CD4-positive, alpha-beta T cell (primary cell): ENCODE measurements at places on chromosomes 3 and 15. TPM values are rescaled to one million over a fixed set of nuclear protein-coding genes. Genes with fewer than 3 reads are reported as not detected.

CEP70 gene
- total RNA-seq = 23.0 TPM

NBEAL2 gene
- 170 TPM for total RNA-seq

SPATA12 gene
- total RNA-seq = not detected

CPN2 gene
- total RNA-seq = not detected

PARP15 gene
- 41.8 TPM for total RNA-seq

ITGB5 gene
- total RNA-seq = 0.47 TPM

GRCh38 chr3:128345196-128345595 is 121.5 kb downstream of the DNAJB8 start:
- H3K4me3 ChIP-seq = no peak overlapping the region
- DNase-seq = no peak
- H3K27ac ChIP-seq = no peak overlapping the region

DNA sequence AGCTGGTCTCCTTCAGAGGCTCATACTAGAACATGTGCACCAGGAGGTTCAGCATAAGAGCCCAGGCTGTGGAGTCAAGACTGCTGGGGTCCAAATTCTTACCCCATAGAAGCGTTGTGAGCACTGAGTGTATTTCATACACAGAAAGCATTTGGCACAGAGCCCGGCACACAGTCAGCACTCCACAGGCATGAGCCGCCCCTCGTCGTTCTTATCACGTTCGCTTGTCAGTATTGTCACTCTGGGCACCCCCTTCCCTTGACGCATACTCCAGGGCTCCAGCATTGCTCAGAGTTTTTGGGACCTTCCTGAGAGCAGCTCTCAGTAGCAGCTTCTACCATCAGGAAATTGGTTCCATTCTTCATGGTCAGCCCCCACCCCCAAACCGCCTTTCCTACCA is 25.2 kb downstream of the CORO2B start:
- no peak overlapping the region for H3K4me3 ChIP-seq
- DNase-seq = no peak

DNA sequence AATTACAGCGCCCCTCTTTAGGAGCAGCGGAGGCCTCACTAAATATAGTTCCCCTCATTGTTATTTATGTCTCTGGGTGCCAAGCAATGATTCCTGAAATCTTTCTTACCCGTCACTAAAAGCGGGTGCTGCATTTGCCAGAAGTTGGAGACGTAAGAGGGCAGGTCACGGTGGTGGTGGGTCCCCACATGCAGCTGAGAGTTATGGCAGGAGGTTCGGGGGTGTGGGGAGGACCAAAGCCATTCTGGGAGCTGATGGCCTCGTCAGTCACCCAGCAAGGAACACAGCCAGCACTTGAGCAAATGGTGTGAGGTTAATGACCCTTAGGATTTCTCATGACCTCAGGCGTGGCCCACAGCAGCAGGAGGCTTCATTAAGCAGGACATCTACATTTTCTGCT is 129.2 kb downstream of the RAB11A start:
- no peak overlapping the region for H3K27ac ChIP-seq
- no peaks in the 10 kb centered on the region for H3K36me3 ChIP-seq
- H3K4me1 ChIP-seq = no peaks in the 10 kb centered on the region
- H3K4me3 ChIP-seq = no peak overlapping the region

GRCh38 chr15:58432401-58432800 is 610 bp downstream of the LIPC start:
- no peak for DNase-seq
- H3K4me1 ChIP-seq = no peaks in the 10 kb centered on the region
- no peaks in the 10 kb centered on the region for H3K27me3 ChIP-seq

GRCh38 chr3:121819236-121819635 is 15.6 kb downstream of the IQCB1 start:
- peaks cover 67% of the 10 kb centered on the region for H3K36me3 ChIP-seq
- H3K4me3 ChIP-seq = no peak overlapping the region
- no peaks in the 10 kb centered on the region for H3K4me1 ChIP-seq

DNA sequence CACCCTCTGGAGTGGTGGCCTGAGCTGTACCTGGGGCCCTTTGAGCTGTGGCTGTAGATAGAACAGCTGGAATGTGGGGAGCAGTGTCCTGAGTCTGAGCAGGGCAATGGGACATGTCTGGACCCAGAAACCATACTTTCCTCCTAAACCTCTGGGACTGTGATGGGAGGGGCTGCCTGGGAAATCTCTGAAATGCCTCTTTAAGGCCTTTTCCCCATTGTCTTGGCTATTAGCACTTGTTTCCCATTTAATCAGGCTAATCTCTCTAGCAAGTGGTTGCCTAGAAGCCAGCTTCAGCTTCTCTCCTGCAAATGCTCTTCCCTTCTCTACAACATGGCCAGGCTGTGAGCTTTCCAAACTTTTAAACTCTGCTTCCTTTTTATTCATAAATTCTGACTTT is 58.5 kb upstream of the SPATA16 start:
- no peaks in the 10 kb centered on the region for H3K4me1 ChIP-seq
- H3K27me3 ChIP-seq = no peaks in the 10 kb centered on the region
- DNase-seq = no peak
- no peak overlapping the region for H3K4me3 ChIP-seq
- no peaks in the 10 kb centered on the region for H3K36me3 ChIP-seq

- DNase-seq = no peak
- no peaks in the 10 kb centered on the region for H3K27me3 ChIP-seq
- no peak within 1 kb of the TSS for H3K27ac ChIP-seq
- H3K36me3 ChIP-seq = no peaks in the 10 kb centered on the region
Observed at GRCh38 chr3:58536501-58537411, at the start of gene ACOX2. ACOX2 (minus strand) TSS chr3:58537190; CDS start chr3:58535106, 2,084 bp downstream.

- H3K27ac ChIP-seq = no peak overlapping the region
- no peak for DNase-seq
- H3K36me3 ChIP-seq = no peaks in the 10 kb centered on the region
- no peaks in the 10 kb centered on the region for H3K4me1 ChIP-seq
- H3K27me3 ChIP-seq = no peaks in the 10 kb centered on the region
- H3K4me3 ChIP-seq = no peak overlapping the region
Observed at GRCh38 chr3:126546013-126546412, 12.7 kb downstream of the C3orf22 start.

- DNase-seq = no peak
- no peaks in the 10 kb centered on the region for H3K36me3 ChIP-seq
- no peaks in the 10 kb centered on the region for H3K4me1 ChIP-seq
- no peak overlapping the region for H3K4me3 ChIP-seq
- H3K27me3 ChIP-seq = no peaks in the 10 kb centered on the region
- no peak overlapping the region for H3K27ac ChIP-seq
Observed at GRCh38 chr15:27828746-27829145, 270.4 kb downstream of the OCA2 start.

GRCh38 chr15:31259562-31260252 is 66.9 kb upstream of the KLF13 start:
- no peak overlapping the region for H3K4me3 ChIP-seq
- no peak overlapping the region for H3K27ac ChIP-seq
- peaks cover 65% of the 10 kb centered on the region for H3K4me1 ChIP-seq
- H3K27me3 ChIP-seq = no peaks in the 10 kb centered on the region

DNA sequence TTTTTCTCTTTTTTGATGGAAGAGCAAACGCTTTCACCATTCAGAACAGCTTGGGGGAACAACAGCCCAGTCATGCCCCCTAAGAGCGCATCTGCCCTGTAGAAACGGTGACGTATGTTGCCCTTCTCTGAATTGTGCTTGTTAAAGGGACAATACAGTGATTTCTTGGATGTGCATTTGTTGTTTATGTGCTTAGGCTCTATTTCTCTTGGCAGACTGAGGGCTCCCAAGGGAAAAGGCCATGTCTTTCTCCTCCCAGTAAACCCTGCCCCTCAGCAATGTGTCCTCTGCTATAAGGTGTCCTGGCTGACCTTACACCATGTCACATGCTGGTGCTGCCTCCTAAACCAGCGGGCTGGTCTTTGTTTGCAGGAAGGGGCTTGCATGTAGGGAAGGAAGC is 346.1 kb downstream of the EPHB1 start:
- H3K4me3 ChIP-seq = no peak overlapping the region
- H3K4me1 ChIP-seq = no peaks in the 10 kb centered on the region
- no peaks in the 10 kb centered on the region for H3K36me3 ChIP-seq
- DNase-seq = no peak
- no peaks in the 10 kb centered on the region for H3K27me3 ChIP-seq

- peaks cover 2% of the 10 kb centered on the region for H3K27me3 ChIP-seq
- H3K4me3 ChIP-seq = no peak overlapping the region
- H3K4me1 ChIP-seq = peaks cover 6% of the 10 kb centered on the region
- H3K27ac ChIP-seq = no peak overlapping the region
Observed at GRCh38 chr15:40087068-40087810, 21.4 kb downstream of the BMF start.
